ENCODE measurements at places on chromosomes 3 and 15.
A peak's percentile ranks its signal among the peaks of the same experiment; 100 is the strongest.

GRCh38 chr3:42652611-42653302 lies 740 bp upstream of the ZBTB47 start:
- DNase-seq, result peak; percentile 58

DNA sequence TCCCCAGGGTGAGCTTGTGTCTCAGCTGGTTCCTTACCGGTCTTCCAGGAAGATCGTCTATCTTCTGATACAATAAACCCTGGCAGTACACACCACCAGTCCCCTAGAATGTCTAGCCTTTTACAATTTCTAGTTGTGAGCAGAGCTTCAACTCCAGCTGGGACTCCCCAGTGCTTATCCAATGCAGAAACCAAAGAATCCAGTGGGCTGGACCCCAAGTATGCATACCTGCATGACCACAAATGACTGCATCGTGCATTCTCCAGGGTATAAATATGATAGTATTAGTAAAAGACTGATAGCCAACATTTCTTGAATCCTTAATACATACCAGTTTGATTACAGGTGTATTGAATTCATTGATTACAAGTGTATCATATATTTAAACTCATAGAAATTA lies 176.0 kb downstream of the SATB1 start:
- no peak for DNase-seq

- DNase-seq, result no peak
These were observed 18.2 kb downstream of the SSR3 start for GRCh38 chr3:156536524-156537316.

DNA sequence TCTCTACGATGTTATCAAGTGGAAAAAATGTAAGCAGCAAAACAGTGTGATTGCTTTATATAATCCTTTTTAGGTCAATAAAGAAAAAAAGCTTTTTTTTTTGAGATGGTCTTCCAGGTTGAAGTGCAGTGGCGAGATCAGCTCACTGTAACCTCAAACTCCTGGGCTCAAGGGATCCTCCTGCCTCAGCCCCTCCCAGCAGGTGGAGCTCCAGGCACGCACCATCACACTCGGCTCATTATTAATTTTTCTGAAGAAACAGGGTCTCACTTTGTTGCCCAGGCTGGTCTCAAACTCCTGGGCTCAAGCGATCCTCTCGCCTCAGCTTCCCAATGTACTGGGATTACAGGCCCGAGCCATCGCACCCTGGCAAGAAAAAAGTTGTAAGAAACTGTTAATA lies 17.3 kb downstream of the RNF168 start:
- no peak for DNase-seq

DNA sequence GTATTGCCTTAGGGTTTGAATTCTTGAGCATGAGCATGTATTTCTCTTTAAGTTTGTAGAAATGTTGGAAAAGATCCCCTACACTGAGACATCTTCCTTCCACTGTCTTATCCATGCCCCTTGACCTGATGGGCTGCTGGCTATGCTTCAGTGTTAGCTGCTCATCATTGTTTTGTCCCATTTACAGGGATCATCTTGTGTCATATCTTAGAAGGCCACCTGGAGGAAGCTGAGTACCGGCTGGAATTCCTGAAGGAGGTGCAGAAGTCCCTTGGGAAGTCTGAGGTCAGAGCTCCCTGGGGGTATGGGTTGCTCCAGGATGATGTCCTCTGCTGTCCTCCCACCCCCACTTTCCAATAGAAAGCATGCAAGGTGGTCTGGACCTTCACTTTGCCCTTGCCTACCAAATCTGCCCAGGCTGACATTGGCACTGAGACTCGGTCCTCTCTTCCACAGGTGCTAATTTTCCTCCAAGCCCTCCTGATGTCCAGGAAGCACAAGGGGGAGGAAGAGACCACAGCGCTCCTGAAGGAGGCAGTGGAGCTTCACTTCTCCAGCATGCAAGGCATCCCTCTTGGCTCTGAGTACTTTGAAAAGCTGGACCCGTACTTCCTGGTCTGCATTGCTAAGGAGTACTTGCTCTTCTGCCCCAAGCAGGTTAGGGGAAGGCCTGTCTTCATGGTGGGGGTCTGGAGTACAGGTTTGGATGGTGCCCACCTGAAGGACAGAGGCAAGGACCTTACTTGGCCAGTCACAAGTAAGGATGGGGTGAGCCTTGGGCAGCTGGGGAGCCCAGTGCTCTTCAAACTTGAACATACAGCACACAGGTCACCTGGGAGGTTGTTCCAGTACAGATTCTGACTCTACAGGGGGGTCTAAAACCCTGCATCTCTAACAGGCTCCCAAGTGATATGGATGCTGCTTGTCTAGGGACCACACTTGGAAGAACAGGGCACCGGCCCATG lies 17.7 kb downstream of the TTC21A start:
- no peak for DNase-seq

DNA sequence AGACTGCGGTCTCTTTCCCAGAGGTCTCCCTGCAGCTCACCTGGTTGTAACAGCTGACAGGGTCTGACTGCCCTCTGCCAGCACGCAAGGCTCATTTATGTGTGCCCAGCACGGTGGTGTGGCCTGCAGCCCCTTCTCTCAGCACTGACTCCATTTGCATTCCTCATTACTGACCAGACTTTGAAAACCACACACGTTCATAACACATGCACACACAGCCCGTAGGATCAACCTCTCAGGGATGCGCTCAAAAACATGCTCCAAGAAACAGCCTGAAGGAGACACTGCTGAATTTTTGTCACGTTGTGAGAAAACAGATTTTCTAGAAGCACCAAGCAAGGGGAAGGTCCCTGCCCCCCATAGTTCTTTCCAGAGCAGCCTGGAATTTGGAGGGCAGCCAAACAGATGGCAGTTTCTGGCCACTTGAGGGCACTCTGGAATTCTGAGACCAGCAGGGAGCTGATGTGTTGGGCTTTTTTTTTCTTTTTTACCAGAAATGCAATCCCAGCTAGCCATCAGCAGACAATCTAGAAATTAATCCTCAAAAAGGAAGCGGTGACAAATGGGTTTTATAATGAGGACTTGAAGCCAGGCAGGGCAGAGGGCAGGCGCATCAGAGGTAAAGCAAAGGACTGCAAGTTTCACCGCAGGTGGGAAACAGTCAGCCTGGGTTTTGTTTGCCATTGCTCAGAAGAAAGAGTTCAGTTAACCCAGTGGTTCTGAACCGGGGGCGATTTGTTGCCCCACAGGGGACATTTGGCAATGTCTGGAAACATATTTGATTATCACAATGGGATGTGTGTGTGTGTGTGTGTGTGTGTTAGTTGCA lies 170.5 kb upstream of the PROK2 start:
- no peak for DNase-seq

- no peak for DNase-seq
These were observed 27.0 kb downstream of the PSTPIP1 start for GRCh38 chr15:77021803-77022381.

GRCh38 chr3:152362086-152362485 lies 93.4 kb downstream of the MBNL1 start:
- DNase-seq, result no peak

DNA sequence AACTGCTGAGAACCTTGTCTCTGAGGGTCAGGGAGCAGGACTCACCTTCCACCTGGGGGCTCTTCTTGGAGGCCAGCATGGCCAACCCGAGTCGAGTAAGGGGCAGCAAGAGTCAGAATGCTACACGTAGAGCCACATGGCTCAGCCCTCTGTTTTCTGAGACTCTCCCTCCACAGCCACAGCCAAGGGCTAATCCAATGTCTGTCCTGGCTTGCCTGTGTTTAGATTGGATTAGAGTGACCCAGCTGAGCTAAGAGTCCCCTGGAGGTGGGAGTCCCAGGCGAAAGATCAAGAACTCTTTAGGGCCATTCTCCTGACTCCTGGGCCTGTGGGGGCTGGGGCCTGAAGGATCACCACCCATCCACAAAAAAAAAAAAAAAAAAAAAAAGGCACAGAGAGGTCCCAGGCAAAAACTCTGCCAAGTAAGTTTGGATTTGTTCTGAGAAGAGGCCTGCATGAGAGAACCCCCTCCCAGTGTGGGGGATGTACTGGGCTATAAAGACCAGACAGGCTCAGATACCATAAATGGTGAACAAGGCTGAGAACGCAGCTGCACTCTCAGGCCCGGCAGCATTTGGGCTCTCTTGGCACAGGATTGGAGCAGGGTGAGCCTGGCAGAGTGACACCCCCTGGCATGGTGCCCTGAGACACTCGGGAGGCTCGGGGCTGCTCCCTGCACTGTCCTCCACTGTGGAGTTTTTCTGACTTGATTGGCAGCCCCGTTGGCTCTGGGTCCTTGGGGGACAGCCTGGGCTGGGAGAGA lies 88.0 kb upstream of the OSBPL11 start:
- no peak for DNase-seq

GRCh38 chr15:56234804-56235203 lies 8.9 kb downstream of the RFX7 start:
- DNase-seq, result no peak

- no peak for DNase-seq
These were observed 327.8 kb upstream of the ATP11B start for GRCh38 chr3:182465301-182466185.

GRCh38 chr15:92140796-92141195 lies 252.9 kb upstream of the ST8SIA2 start:
- no peak for DNase-seq

- no peak for DNase-seq
These were observed 150.8 kb downstream of the ATP10A start for GRCh38 chr15:25712192-25712960.

GRCh38 chr15:32943711-32944110 lies 225.9 kb downstream of the GREM1 start:
- no peak for DNase-seq

GRCh38 chr3:85148036-85148435 lies 189.2 kb downstream of the CADM2 start:
- DNase-seq, result no peak

DNA sequence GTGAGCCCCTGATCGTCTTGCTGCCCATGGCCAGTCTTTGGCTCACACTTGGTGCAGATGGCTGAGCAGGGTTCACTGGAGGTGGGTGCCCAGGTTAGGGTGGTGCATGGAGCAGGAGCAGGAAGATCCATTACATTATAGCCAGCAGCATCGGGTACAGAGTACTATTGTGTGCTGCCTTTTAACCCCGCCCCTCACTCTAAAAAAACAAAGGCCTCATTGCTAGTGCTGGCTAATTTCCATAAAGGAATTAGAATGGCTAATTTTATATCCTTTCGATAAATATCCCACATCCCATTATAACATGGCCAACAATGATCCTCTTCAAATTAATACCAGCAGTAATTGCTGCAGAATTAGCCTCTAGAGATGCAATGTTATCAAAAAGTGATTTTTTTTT lies 45.8 kb upstream of the PPP4R2 start:
- no peak for DNase-seq

GRCh38 chr3:152269831-152270734 lies 1.4 kb downstream of the MBNL1 start:
- no peak for DNase-seq

DNA sequence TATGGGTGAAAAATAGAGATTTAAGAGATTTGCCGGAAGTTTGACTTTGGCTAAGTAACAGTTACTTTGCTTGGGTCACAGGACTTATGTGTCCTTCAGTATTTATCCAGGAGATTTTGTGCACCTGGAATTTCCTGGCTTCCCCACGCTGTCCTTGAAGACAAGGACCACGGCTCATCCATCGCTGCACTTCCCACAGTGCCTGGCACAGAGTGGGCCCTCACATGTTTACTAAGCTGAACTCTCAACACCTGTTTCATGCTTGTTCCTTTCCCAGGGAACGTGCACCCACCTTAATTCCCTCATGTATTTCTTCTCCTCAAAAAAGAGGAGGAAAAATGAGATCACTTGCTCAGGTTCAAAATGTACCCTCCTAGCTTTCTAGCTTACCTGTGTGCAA lies 32.0 kb downstream of the CA12 start:
- DNase-seq, result no peak

DNA sequence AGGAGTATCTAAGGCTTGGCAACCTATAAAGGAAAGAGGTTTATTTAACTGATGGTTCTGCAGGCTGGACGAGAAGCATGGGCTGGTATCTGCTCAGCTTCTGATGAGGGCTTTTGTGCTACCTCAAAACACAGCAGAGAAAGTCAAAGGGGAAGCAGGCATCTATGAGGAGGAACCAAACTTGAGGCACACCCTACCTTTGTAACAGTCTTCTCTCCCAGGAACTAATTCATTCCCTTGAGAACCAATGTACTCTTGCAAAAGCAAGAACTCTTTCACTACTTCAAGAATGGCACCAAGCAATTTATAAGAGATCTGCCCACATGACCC lies 109.0 kb downstream of the CGGBP1 start:
- DNase-seq, result no peak

DNA sequence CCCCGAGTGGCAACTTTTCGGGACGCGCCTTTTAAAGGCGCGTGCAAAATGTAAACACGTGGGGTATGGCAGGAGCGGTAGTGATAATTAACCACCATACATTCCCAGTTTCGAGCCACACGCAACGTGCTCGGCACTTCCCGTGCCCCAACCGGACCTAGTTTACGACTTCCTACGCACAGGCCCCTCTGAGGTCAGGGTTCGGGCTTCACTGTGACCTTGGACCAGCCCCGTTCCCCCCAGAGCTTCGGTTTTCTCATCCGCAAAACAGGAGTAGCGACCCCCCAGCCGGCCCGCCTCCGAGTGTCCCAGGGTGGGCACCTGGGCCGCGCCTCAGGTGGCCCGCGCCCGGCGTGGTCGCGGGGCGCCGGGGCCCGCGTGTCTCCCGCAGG lies 451 bp downstream of the CHCHD4 start:
- peak; percentile 80 for DNase-seq

- DNase-seq, result no peak
These were observed 1001.0 kb downstream of the FHIT start for GRCh38 chr3:60250206-60250605.

GRCh38 chr3:53092942-53093341 lies 37.3 kb downstream of the RFT1 start:
- DNase-seq, result no peak

DNA sequence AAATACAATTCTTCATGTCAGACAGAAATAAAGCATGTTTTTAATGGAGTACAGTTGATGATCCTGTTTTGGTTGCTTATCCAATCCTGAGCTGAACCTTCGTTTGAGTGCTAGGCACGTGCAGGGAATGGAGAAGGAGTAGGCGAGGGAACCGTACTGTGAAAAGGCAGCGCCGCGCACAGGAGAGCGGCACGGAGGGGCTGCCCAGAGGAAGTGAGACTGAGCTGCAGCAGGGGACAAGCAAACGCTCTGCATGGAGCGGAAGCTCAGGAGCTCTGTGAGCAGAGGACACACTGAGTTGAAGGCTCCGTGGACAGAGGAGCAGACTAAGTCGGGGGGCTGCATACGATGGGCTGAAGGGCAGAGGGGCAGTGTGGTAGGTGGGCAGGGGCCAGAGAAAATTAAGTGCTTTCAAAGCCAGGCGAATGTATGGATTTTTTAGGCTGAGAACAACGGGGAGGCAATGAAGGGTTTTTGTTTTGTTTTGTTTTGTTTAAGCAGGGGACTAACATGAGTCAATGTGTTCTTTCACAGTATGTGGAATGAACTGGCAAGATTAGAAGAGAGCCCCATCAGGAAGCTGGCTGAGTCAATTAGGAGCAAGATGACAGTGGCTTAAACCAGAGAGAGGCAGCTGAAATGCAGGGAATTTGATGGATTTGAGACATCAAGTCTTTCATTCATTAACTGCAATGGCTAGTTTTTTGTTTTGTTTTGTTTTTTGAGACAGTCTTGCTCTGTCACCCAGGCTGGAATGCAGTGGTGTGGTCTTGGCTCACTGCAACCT lies 23.8 kb upstream of the TM2D3 start:
- no peak for DNase-seq

Data from GM13977 (cell line).